ENCODE measurements at places on chromosomes 5 and 9. TPM values are rescaled to one million over a fixed set of nuclear protein-coding genes. Genes with fewer than 3 reads are reported as not detected.

IL5 gene
- not detected for total RNA-seq

CCDC183 gene
- total RNA-seq = 0.76 TPM

SPATA31A3 gene
- total RNA-seq = not detected

DNA sequence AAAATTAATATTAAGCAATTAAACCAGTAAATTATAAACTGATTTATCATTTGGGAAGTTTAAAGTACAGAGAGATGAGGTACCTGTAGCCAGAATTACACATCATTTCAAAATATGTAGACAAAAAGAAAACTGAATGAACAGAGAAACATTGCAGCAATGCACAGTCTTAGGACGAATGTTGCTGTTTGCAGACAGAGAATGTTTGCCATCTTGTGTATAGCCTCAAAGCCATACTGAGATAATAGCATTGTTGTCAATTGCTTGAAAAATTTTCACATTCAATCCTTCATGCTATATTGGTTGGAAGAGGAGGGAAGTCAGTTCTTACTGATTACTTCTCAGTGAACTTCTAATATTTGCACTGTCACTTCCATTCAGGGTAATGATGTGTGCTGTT is 326.2 kb downstream of the PRR16 start:
- DNase-seq = no peak

DNA sequence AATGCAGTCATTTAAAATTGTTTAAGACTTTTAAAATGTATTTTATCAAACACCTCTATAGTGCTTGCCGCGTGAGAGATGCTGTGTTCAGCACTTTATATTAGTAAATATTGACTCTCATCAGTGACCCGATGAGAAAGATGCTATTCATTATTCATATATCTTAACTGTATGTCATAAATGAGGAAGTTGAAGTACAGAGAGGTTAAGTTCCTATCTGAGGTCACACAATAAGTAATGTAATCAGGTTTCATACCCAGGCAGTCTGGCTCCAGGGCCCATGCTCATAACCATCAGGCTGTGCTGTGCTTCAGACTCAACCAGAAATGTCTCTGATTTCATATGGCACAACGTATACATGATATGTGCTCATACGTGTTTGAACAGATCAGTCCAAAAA is 119.0 kb downstream of the SV2C start:
- no peak for DNase-seq

DNA sequence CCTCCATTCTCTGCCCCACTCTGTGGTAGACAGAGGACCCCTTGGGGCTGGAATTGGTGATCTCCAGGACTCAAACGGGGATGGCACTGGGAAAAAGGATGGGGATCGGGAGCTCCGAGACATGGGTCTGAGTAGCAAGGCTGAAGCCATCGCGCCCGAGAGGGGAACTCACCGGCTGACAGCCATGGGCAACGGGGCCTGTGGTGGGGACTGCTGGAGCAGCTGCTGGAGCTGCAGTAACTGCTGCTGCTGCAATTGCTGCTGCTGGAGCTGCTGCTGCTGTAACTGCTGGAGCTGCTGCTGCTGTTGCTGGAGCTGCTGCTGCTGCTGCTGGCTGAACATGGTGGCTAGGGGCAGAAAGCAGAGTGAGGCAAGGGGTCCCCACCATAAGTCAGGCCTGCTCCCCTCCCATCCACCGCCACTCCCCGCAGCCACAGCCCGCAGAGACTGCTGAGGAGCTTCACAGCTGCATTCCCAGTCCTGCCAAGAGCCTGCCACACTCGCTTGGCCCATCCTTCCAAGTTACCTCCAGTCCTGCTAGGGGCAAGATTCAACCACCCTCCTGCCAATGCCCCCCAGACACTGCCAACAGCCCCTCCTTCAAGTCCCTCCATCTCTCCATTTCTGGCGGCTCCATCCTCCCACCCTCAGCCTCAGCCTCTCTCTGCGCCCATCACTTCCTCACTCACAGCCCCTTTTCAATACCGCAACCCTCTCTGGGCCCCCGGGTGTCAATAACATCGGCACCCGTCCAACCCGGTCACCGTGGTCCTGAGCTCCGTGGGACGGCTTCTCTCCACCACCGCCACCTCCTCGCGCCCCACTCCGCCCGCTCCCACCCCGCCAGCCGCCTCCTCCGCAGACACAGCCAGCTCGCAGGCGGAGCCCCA is 611 bp downstream of the CIZ1 start:
- DNase-seq = peak; percentile 39

GRCh38 chr5:94618029-94618492 is 343 bp downstream of the KIAA0825 start:
- peak; percentile 83 for DNase-seq
